ENCODE measurements at places on chromosomes 13 and 19. TPM values are rescaled to one million over a fixed set of nuclear protein-coding genes. Genes with fewer than 3 reads are reported as not detected.

Gene KLC3
- total RNA-seq, result not detected

- no peak for DNase-seq
Observed at GRCh38 chr13:75445717-75446499, 36.1 kb downstream of the TBC1D4 start.

GRCh38 chr13:23739596-23739995 is 149.6 kb downstream of the MIPEP start:
- no peak for DNase-seq

- no peak for DNase-seq
Observed at GRCh38 chr19:24081056-24081455, 5.9 kb upstream of the ZNF254 start.

Gene SPACA4
- total RNA-seq, result not detected

Gene ZNF417
- 24.0 TPM for total RNA-seq

Gene ZNF587B
- total RNA-seq, result 19.3 TPM

GRCh38 chr13:93248627-93249047 is 22.0 kb downstream of the GPC6 start:
- DNase-seq, result no peak

Gene TMEM272
- 0.09 TPM for total RNA-seq

DNA sequence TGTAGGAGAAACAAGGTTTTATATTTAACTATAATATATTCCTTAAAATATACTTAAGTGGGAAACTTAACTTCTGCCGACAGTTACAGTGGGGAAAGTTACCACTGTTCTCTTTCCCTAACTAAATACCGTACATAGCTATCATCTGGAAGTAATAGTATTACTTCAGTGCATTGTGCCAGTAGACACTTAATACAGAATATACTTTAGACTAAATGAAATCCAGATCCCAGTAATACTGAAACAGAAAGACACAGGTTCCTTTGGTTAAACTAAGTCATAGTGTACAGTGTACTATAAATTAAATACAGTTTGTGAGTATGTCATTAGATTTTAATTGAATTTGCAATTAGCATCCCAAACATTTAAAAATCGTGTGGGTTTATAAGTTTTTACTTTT is 107.5 kb downstream of the PCCA start:
- DNase-seq, result no peak

DNA sequence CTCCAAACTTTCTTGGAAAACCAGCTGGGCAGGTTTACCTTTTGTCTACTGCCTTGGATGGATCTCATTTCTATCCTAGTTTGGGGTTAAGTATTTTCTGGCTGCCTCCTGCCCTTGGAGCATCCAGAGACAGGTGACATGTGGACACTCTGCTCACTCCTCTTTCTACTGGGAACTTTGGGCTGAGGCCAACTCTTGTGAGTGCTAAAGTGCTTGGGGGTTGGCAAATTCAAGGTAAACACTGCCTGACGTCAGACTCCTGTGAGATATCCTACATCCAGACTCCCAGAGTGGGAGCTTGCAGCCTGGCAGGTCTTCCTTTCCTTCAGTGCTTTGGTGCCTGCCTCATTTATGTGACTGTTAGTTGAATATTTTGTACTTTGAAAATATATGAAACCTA is 388.1 kb downstream of the KCNRG start:
- no peak for DNase-seq

GRCh38 chr13:26219726-26220125 is 2.4 kb downstream of the RNF6 start:
- DNase-seq, result no peak

Gene HSPB6
- total RNA-seq, result not detected

- DNase-seq, result no peak
Observed at GRCh38 chr19:39070888-39071287, 13.3 kb upstream of the ACP7 start.

DNA sequence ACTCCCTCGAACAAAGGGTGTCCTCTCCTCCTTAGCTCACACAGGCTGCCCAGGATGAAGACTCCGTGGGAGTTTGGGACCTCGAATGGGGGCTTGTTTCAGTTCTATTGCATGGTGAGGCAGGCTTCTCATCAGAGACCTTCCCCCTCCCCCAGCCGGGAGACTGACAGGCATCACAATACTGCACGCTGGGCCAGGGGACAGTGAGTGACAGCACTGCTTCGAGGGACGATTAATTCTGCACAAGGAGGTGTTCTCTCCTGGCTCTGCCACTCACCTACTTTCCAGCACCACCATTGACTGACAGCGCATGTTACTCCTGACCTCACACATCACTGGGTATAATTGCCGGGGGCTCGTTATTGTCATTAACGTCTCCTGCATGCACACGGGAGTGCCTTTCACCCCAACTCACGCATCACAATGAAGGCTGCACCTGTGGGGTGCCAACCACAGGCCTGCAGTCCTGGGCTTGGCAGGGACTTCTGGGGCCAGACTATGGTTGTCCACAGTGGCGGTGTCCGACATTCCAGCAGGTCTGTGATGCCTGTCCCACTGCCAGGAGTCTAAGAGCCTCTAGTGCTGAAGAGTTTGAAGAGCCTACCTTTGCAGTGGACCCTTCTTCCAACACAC is 412.2 kb upstream of the TSHZ3 start:
- DNase-seq, result no peak
